ENCODE measurements at places on chromosomes 7 and 10.

GRCh38 chr7:87148332-87148955, 3.8 kb upstream of the DMTF1 start:
- DNase-seq, result no peak

DNA sequence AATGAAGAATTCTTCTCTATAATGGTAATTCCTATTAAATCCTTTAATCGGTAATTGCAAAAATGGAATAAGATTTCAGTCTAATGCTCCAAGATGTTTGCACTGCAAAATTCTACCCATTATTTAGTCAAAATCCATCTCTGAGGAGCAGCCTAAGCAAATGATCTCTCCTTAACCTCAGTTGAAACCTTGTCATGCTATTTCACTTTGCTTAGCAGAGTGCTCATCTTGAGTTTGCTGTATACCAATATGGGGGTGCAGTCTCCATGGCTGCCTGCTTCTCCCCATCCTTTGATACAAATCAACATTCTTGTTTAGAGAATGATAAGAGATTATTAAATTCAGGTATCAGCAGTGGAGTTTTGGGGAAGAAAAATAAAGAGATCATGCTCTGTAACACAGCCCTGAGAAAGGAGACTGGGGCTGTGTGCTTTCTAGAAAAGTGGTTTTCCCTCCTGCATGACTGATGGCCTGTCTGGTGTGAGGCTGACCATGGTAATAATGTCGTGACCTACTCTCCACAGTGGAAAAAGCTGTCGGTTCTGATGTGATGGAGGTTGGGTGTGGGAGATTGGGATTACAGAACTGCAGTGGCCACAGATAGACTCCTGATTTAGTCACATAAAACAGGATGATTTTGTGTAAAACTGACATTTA, 982.1 kb downstream of the NRG3 start:
- DNase-seq, result no peak

GRCh38 chr7:78039790-78040776, 241.5 kb downstream of the PHTF2 start:
- DNase-seq, result no peak

DNA sequence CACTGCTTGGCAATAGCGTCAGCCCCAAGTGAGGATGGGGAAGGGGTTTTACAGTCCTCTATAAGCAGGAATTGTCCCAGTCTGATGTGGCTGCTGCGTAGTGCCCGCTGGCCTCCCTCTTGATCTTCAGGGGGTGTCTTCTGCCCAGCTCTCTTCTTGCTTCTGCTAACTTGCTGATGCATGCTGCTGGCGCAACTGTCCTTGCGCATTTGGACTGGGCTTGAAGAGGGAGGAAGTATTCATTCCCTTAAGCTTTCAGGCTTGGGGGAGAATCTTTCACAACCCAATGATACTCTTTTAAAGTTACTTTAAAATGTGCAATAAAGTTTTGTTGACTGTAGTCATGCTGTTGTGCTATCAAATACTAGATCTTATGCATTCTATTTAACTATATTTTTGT, 10.3 kb downstream of the GALNT11 start:
- no peak for DNase-seq

GRCh38 chr7:121016966-121017365, 28.5 kb downstream of the CPED1 start:
- peak; percentile 65 for DNase-seq

- peak; percentile 87 for DNase-seq
Observed at GRCh38 chr10:89327803-89328441, at the start of gene IFIT3. Gene IFIT3, plus strand, starts transcription at chr10:89327997. Its CDS starts 77 bp downstream, at chr10:89328074.

- no peak for DNase-seq
Observed at GRCh38 chr10:2987185-2987768, 80.1 kb upstream of the PFKP start.

- no peak for DNase-seq
Observed at GRCh38 chr7:37349979-37350590, 98.6 kb downstream of the ELMO1 start.

DNA sequence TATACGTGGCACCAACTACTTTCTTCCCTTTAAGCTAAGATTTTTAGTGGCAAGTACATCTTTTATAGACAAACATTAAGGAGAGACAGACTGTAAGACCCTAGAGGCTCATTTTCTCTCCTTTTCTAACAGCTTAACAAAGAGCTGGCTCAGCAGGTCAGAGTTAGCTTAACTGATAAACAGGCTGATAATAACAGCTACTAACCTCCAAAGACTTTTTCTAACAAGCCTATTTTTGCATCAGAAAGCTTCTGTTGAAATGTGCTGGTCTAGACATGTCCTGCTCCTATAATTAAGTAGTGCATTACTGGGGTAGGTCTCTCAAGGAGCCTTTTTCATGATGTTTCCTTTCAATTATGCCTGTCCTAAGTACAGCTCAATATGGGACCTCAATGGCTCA, 238.2 kb upstream of the FAM3C start:
- DNase-seq, result no peak

GRCh38 chr7:31791881-31792280, 104.9 kb downstream of the PPP1R17 start:
- no peak for DNase-seq

DNA sequence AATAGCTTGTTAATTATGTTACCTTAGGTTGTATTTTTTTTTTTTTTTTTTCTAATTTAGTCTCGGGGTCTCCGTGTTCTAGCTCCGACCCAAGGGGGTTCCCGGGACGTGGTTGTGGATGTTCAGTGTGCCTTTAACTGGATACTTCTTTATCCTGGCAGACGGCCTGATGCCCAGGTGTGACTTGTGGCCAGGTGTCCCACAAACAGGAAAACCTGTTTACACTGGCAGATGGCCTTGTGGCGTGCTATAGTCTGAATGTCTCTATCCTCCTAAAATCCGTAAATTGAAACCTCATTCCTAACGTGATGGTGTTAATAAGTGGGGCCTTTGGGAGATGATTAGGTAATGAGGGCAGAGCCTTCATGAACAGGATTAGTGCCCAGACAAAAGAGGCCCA, 546.4 kb upstream of the C7orf33 start:
- DNase-seq, result no peak

GRCh38 chr7:129149511-129149910, 5.0 kb downstream of the TSPAN33 start:
- DNase-seq, result no peak

DNA sequence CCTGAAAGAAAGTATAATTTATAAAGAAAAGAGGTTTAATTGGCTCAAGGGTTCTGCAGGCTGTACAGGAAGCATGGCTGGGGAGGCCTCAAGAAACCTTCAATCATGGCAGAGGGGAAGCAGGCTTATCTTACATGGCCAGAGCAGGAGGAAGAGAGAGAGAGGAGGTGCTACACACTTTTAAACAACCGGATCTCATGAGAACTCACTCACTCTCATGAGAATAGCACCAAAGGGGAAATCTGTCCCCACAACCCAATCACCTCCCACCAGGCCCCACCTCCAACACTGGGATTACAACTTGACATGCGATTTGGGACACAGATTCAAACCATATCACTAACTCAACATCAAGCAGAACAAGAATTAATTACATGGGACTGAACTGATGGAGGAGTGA, 6.9 kb upstream of the ZNF485 start:
- no peak for DNase-seq

GRCh38 chr10:122988501-122988900, 8.3 kb downstream of the PSTK start:
- no peak for DNase-seq

DNA sequence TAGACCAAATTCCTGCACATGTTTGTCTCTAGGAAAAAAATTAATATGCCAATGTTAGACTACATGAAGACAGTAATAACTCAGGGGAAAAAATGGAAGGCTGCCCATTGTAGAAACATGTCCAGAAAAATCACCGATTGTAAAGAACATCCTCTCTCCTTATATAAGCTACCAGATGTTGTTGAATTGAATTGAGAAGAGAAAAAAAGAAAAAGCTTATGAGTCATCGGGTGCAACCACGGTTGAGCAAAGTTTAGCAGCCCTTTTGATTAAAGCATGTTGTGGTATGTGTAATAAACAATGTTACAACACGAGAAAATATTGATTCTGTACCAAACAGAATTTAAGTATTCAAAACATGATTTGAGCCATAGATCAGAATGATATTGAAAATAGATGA, 102.3 kb upstream of the ARHGAP21 start:
- no peak for DNase-seq

GRCh38 chr7:125241548-125241947, 311.9 kb upstream of the POT1 start:
- DNase-seq, result no peak

GRCh38 chr10:96767611-96768010, 47.3 kb upstream of the PIK3AP1 start:
- DNase-seq, result no peak

DNA sequence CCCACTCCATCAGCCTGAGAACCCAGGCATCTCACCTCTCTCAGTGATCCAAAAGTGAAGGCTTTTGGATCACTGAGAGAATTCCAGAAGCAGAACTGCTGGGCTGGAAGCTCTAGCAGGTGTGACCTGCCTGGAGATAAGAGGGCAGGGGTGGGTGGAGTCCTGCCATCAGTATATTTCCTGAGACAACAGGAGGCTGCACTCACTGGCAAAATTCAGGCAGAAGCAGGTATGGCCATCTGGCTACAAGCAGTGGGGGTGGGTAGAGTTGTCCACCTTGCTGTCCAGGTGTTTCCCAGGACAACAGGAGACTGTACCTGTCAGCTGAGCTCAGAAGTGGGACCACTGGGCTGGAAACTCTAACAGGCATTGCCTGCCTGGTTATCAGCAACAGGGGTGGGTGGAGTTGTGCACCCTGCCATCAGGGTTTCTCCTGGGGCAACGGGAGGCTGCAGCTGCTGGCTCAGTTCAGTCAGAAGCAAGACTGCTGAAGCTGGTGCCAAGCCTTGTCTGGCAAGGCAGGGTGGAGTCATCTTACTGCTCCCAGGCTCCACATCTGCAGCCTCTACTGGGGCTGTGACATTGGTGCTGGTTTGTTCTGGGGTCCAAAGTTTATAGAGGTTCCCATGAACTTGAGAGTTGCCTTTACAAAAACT, 47.2 kb upstream of the SFTPD start:
- no peak for DNase-seq

- no peak for DNase-seq
Observed at GRCh38 chr10:88728107-88728763, 22.2 kb downstream of the LIPK start.

- peak; percentile 35 for DNase-seq
Observed at GRCh38 chr10:123132576-123133477, 2.9 kb upstream of the HMX3 start.

DNA sequence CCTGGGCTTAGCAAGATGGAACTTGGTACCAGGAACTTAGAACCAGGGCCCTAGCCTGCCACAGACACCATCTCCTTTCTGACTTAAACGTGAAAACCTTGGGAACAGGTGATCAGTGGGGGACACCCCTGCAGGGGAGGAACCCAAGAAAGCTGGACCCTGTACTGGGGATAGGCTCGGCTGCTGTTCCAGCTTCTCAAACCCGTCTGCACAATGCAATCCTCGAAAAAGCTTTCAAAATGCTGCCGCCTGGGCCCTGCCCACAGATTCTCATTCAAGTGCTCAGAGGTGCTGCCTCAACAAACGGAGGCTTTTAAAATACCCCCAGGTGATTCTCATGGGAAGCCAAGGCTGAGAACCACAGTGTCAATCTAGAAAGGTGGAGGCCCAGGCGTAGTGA, 169.7 kb downstream of the ARHGAP21 start:
- DNase-seq, result no peak

GRCh38 chr7:35725280-35725680, 30.3 kb upstream of the HERPUD2 start:
- no peak for DNase-seq

- DNase-seq, result no peak
Observed at GRCh38 chr7:55207436-55208125, 157.6 kb upstream of the LANCL2 start.

DNA sequence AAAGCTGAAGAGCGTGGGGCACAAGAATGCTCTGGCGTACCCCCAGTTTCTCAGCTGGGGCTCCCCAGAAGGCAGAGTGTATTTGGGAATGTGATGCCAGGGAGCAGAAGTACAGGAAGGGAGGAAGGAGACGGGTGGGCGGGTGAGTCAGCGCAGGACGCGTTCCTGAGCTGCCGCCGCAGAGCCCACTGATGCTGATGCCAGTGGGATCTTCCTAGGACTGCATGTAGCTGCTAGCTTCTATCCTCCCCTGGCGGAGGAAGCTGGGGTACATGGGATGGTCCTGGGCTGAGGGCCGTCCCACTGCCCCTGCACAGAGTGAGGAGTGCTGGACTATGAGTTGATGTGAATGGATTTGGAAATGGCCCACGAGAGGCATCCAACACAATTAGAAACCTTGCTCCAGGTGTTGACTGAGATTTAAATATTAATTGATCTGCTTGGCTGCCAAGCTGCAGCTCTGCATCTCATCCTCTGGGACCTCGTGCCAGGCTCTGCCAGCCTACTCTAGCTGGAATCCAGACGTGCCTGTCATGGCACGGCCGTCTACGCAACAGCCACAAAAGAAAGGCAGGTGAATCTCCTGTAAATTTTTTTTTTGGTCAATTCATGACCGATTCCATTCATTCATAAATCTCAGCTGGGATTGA, 66.2 kb upstream of the RHEB start:
- no peak for DNase-seq

- no peak for DNase-seq
Observed at GRCh38 chr10:102154466-102155116, 2.4 kb downstream of the NOLC1 start.

GRCh38 chr10:93293999-93294398, 188.1 kb downstream of the MYOF start:
- no peak for DNase-seq

DNA sequence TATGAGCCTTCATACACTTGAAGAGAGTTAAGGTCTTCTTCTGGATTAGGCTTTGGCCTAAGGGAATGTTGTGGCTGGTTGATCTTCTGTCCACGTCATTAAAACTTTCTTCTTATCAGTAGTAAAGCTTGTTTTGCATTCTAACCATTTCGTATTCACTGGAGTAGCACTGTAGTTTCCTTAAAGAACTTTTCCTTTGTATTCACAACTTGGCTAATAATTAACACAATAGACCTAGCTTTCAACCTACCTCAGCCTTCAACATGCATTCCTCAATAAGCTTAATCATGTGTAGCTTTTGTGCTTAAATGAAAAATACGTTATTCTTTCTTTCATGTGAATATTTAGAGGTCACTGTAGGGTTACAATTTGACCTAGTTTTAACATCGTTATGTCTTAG, 42.8 kb downstream of the AKR1C8 start:
- no peak for DNase-seq

- no peak for DNase-seq
Observed at GRCh38 chr7:26183545-26184280, 16.8 kb downstream of the HNRNPA2B1 start.

GRCh38 chr10:15346440-15347141, 24.5 kb downstream of the FAM171A1 start:
- DNase-seq, result no peak

Data from smooth muscle cell of the brain vasculature (primary cell).